ENCODE measurements at places on chromosomes 16 and 17.

DNA sequence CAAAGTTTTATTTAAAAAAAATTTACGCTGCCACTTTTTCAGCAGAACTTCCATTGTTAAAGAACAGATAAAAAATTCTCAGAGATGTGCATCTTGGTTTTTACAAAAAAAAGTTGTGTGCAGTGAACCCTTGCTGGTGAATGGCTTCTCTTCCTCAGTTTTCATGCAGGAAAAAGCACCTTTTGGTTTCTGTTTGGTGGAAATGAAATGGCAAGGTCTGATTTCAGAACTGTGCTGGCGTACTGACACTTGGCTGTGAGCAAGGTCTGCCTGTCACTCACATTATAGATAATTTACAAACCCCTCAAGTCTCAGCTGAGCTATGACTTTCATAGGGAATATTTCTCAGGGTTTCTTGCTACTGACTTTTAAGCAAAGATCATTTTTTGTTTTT lies 5.7 kb upstream of the SALL1 start:
- DNase-seq = no peak

GRCh38 chr17:81379523-81379942 lies 15.7 kb upstream of the BAHCC1 start:
- no peak for DNase-seq

DNA sequence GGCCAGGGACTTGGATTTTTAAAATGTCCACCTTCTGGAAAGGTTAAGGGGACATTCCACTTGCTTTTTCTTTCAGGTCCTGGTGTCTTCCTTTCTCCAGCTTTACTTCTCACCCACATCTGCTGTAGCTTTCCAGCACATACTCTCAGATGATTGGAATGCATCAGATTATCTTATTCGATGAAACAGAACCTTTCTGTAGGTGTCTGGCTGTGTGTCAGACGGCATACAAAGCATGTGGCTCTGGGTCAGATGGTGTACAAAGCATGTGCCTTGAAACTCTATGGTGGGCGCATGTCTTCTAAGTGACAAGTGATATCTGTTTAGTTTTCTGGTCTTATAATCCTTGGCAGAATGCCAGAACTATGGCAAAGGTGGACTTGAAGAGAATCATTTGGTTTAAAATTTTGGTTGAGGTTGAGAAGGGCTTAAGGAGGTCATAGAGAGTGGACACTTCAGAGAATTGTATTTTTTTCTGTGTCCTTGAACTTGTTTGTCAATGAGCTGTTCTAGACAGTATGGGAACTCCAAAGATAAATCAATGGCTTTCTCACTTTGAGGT lies 125.3 kb downstream of the FTO start:
- DNase-seq = no peak

DNA sequence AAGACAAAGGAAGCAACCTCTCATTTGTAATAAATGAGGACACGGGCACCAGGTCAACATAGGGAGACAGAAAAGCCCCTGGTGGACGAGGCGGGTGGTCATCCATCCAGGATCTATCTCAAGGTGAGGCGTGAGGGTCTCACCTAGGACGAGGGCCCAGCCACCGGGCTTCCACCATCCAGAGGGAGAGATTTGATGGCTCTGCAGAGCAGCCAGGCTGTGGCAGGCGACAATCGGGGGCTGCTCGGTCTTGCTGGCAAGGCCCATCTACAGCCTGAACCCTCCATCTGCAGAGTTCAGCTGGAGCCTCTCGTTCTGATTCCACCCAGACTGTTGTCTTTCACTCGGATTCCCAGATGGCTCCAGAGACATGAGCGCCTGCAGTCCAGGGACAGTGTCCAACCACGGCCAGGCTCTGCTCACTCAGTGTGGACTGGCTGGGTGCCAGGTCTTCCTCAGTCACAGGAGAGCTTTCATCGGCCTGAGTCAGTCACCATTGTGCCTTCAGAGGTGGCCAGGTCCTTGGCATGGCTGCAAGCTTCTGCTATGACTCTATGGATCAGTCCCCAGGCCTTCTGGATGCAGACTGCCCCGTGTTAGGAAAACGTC lies 5.9 kb downstream of the LITAFD start:
- no peak for DNase-seq

DNA sequence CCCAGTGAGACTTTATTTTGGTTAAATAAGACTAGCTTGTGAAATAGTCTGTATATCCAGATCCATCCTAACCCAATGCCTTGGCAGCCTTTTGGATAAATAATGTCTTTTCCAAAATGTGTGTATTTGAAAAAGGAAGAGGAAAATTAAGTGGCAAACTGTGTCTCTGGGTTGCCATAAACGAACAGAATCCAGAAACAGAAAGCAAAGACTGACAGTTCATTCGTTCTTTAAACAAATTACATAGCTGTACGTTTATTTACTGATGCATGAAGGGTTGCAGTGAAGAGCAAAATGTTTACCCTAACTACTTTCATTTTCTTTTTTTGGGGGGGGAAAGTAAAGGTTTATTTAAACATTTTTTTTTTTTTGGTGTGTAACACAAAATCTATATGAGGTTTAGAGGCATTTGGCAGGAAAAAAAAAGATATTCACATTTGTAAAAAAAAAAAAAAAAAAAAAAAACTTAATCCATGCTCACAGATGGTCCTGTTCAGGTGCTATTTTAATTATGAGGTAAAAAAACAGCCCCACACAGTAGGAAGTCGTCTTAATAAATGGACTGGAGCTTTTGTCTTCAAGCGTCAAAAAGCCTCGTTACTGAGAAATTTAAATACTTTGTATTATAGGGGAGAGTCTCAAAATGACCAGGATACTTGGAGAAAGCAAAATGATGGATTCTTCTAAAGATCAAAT lies 245.9 kb downstream of the FTO start:
- no peak for DNase-seq

DNA sequence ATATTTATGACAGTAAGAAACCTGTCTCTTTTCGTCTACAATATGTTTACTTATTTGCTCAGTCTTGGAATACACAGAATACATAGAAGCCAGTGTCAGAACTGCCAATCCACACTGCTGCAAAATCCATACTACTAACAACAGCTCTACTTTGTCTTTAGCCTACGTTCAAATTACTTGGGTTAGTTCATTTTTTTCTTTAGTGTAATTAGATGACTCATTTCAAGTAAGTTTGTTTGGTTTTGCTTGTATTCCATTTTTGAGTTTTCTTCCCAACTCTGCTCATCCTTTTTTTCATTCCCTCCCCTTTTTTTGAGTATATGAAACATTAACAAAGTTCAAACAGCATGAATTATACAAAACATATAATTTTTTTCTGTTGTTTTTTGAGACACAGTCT lies 16.9 kb downstream of the CMC2 start:
- no peak for DNase-seq

- DNase-seq = no peak
These were observed 31.3 kb downstream of the SPOP start for GRCh38 chr17:49646391-49647255.

DNA sequence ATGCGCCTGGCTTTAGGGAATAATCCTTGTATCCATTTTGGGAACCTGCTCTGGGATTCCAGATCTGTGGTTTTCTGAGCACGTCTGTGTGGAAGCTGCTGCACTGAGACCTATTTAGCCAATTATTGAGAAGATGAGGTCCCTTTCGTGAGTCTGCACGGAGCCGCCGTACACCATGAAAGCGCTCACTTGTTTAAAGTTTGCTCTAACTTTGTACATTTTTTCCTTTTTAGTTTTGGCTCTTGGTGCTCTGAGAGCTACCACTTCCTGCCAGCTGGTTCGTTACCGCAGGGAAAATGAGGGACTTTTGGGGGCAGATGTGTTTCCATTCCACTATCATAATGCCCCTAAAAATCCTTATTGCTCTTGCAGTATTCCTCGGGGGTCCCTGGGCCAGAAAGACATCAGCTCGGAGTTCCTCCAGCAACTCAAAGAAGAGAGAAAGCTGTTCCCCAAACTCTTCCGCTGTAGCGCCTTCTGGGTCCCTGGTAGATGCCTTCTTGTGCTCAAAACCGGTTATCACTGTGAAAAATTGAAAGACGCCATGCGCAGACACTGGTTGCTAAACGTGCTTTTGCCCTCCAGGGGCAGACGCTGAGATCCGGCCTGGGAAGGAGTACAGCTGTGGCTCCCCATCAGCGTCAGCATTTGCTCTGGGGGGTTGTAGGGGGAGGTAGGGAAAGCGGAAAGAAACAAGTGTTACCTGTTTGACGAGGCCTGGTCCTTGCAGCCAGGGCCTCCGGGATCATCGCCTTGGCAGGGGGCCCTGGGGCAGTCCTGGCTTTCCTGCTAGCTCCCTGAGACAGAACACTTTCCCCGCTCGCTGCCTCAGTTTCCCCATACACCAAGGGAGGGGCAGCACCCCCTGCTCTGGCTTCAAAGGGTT lies 238.1 kb downstream of the MRTFB start:
- no peak for DNase-seq

GRCh38 chr17:45001310-45001709 lies 33.2 kb upstream of the C1QL1 start:
- no peak for DNase-seq

DNA sequence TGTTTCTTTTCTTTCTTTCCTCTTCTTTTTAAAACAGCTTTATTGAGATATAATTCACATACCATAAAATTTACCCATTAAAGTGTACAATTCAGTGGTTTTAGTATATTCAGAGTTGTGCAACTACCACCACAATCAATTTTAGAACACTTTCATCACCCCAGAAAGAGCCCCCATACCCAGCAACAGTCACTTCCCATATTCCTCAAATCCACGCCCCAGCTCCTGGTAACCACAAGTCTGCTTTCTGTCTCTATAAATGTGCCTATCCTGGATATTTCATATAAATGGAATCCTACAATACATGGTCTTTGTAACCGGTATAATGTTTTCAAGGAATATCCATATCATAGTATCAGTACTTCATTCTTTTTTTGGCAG lies 19.4 kb downstream of the RARA start:
- DNase-seq = no peak

GRCh38 chr16:73396556-73396955 lies 348.6 kb upstream of the ZFHX3 start:
- DNase-seq = no peak

DNA sequence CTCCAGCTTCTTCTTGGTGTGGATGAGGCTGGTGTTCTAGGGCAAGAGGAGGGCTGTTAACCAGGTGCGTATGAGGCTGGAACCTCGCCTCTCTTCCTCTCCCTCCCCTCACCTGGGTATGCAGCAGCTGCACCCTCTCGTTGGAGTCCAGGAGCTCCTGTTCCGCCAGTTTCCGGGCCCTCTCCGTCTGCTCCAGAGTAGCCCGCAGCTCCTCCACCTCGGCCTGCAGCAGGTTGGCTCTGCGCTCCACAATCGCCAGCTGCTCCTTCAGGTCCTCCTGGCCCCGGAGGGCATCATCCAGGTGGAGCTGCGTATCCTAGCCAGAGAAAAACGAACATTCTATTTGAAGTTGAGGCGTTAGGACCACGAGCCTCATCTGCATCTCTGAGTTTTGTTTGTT lies 25.4 kb downstream of the MYH3 start:
- DNase-seq = no peak

GRCh38 chr16:30786115-30786935 lies 680 bp downstream of the ZNF629 start:
- DNase-seq = no peak

- DNase-seq = no peak
These were observed 8.8 kb downstream of the MMP25 start for GRCh38 chr16:3054965-3055733.

GRCh38 chr17:37118366-37119137 lies 169.8 kb downstream of the AATF start:
- DNase-seq = no peak

DNA sequence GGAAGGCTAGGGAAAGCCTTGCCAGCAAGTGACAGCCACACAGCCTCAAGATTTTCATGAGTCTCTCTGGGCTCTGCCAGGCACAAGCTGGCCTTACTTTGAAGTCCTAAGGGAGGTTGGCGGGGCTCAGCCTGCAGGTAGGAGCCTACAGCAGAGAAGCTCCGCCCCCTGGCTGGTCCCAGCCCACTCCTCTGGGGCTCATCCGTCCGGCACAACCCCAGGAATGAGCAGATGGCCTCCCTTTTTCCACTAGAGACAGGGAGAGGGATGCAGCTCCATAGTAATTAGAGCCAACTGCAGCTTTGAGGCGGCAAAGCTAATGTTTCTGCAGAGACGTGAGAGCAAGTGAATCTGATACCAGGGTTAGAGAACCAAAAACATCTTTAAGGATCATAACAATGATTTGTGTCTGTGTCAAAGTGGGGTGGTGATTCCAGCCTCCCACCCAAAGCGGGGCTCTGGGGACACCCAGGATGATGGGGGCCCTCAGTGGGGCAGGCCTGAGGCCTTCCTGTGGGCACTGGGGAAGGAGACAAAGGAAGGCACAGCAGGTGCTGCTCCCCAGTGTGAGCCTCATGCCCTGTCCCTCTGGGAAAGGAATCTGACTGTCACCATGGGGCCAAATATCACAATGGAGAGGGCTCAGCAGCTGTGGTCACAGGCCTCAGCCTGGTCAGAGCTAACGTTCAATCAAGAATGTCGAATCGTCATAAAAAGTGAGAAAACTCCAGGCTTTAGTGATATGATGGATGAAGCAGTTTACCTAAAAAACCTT lies 61.5 kb downstream of the RBFOX3 start:
- DNase-seq = no peak

GRCh38 chr16:73365016-73365551 lies 317.2 kb upstream of the ZFHX3 start:
- no peak for DNase-seq

DNA sequence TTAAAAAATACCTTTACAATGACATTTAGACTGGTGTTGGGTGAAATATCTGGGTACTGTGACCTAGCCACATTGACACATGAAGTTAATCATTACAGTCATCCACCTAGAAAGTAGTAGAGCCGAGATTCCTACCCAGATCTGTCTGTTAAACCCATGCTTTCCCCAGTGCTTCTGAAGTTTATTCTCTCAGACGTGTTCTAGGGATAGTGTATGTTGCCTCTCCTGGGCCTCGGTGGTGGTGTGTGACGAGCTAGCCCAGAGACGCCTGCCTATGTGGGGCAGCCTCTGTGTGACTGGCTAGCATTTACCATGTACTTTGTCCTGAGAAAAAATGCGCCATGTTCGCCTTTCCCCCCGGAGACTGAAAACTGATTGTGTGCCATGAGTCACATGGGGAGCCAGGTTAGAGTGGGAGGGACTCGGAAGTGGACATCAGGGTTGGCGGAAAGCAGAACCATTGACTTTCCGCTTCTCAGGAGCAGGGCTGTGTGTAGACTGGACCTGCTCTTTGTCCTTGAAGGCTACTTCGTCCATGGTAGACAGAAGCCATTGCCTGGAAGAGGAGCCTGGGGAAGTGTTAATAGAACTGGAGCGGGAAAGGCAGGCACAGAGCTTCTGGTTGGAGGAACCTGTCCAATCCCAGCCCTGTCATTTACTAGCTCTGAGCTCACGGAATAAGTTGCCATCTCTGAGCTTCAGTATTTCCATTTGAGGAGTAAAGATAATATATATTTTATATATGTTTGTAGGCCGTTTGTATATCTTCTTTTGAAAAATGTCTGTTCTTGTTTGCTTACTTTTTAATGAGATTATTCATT lies 235.5 kb downstream of the SNX29 start:
- DNase-seq = no peak

- DNase-seq = no peak
These were observed 4.0 kb upstream of the CDK5R1 start for GRCh38 chr17:32482568-32483320.

- DNase-seq = no peak
These were observed 38.7 kb downstream of the LAT start for GRCh38 chr16:29023279-29024277.

- DNase-seq = no peak
These were observed 13.7 kb downstream of the GJD3 start for GRCh38 chr17:40350689-40351358.

- DNase-seq = no peak
These were observed 41.2 kb downstream of the GTF3C1 start for GRCh38 chr16:27508476-27508875.

Measured in effector memory CD8-positive, alpha-beta T cell (primary cell).